ENCODE measurements at places on chromosomes 7 and 10.

GRCh38 chr10:45438466-45439090 lies 64.6 kb downstream of the ALOX5 start:
- DNase-seq: no peak

- no peak for DNase-seq
Observed at GRCh38 chr7:78073609-78074382, 275.2 kb downstream of the PHTF2 start.

DNA sequence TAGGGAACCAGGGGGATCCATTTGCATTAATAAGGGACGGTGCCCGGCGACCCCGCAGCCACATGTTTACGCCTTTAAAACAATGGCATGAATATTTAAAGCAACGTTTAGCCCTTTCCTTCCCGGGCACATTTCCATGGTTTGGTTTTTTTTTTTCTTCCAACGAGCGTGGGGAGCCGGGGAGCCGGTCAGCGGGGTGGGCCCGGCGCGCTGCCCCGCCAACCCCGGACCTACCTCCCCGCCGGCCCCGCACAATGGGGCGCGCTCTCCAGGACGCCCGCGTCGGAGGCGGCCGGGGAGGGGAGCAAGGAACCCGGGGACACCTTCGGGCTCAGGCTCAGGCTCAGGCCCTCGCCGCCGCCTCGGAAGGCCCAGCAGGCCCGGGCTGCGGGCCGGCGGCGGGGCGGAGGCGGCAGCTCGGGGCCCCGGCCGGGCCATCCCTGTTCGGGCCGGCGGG lies 1.0 kb downstream of the SEPHS1 start:
- DNase-seq: peak; percentile 21

- DNase-seq: no peak
Observed at GRCh38 chr10:123303581-123304337, 149.6 kb downstream of the BUB3 start.

GRCh38 chr7:136167991-136168390 lies 190.8 kb upstream of the MTPN start:
- no peak for DNase-seq

- DNase-seq: peak; percentile 93
Observed at GRCh38 chr7:17318146-17318545, 19.7 kb downstream of the AHR start.

DNA sequence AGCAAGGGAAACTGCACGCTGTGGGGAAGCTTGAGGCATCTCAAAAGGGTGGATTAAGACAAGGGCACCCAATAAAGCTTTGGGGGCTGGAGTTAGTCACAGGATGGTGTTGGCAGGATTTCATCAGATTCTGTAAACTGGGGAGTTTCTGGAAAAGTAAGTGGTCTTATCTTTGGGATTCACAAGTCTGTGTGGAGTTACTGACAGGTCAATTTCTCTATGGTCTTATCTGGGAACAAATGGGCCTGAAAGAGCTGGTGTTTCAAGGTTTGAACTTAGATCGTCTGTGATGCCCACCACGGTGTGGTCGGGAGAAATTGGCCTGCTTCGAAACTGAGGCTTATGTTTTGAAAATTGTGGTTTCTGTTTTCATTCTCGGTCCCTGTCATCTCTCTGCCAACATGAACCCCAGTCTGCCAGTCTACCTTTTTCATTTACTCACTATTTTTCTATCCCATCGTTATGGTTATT lies 23.8 kb upstream of the AOAH start:
- peak; percentile 6 for DNase-seq

DNA sequence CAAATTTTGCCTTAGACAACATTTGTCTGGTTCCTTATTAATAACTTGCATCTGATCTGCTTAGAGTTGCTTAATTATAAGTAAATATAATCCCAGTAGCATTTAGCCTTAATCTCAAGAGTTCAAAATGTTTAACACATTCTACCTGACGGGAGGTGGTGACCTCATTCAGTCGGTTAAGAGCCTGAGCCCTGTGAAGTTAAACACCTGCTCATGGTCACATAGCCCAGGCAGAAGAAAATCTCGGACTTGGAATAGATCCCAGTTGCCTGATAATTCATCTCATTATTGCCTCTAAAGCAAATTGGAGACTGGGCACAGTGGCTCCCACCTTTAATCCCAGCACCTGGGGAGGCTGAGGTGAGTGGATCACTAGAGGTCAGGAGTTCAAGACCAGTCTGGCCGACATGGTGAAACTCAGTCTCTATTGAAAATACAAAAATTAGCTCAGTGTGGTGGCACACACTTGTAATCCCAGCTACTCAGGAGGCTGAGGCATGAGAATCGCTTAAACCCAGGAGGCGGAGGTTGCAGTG lies 18.6 kb upstream of the ASCC1 start:
- DNase-seq: no peak

DNA sequence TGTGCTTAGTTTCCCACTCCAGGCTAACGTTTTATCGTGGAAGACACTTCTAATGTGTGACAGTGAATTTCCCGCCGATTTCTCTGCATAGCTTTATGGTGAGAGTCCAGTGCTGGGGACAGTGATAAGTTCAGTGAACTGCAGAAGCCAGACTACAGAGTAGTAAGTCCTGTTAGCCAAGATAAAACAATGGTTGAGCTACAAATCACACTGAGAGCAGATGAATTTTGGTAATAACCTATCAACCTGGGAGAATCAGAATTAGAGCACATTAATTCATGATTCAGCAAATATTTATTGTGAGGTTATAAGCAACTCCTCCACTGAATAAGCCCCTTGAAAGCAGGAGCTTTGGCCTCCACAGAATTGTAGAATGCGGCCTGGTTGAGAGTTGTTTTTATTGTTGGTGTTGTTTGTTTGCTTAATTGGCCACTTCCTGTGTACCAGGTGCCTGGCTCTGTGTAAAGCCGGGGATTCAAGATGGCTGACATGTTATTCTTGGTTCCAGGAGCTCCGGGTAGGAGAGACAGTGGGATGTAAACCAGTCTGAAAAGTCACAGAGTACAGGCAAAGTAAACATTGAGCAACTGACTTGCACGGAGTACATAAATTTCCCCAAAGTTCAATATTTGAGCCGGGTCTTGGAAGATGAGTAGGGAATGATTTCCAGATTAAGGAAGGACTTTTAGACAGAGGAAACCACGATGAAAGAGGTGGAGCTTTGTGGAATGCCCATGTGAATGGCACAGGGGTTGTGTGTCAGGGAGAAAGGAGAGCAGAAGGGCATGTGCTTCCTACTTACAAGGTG lies 112.7 kb downstream of the SNX10 start:
- no peak for DNase-seq

DNA sequence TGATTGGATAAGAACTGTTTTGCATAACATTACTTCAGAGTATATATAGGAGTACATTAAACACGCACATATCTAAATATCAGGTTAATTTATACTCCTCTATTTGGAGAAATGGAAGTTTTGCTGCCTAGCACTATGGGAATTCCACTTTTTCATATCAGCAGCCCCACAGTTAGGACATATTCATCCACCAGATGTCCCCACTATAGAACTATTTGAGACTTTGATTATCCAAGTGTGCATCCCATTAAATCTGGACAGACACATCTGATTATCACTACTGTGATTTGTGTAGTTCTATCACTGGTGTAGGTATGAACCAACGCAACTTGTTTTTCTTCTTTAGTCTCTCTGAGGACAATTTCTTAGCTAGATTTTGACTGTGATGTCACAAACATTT lies 345.7 kb downstream of the THSD7A start:
- peak; percentile 33 for DNase-seq

- no peak for DNase-seq
Observed at GRCh38 chr7:52074912-52075311, 758.3 kb upstream of the COBL start.

GRCh38 chr7:130144312-130145171 lies 60.7 kb downstream of the TMEM209 start:
- DNase-seq: peak; percentile 81

- no peak for DNase-seq
Observed at GRCh38 chr10:112548535-112549276, 101.7 kb downstream of the VTI1A start.

- peak; percentile 95 for DNase-seq
Observed at GRCh38 chr10:43128958-43129706, 9.1 kb upstream of the CSGALNACT2 start.

DNA sequence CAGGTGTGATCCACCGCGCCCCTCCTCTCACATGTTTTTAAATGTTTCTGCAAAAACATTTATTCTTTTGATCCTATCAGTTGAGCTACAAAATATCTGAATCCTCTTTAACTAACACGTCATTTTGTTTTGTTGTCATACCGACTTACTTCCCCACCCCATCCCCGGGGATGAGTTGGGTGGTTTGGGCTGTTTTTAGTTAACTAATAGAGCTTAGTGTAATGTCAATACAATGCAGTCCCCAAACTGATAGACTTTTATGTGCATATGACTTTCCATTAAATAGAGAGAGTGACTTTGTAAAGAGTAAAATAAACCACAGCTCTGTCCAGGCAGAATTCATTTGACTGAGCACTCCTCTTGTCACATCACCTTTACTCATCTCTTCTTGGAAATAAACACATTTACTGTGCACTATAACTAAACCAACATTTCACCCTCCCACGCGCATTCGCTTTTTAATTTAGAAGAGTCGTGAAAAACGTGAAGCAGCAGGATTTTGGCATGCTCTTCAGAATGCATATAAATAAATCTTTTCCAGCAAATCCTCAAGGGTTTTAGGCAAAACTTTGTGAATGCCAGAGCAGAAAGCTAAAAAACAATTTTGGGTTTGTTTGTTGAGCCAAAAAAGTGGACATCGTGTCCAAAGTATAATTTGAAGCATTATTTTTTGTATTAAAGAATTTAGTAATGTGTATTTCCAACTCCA lies 187.4 kb upstream of the MGMT start:
- no peak for DNase-seq

GRCh38 chr7:111012149-111012548 lies 78.8 kb upstream of the LRRN3 start:
- DNase-seq: peak; percentile 58

DNA sequence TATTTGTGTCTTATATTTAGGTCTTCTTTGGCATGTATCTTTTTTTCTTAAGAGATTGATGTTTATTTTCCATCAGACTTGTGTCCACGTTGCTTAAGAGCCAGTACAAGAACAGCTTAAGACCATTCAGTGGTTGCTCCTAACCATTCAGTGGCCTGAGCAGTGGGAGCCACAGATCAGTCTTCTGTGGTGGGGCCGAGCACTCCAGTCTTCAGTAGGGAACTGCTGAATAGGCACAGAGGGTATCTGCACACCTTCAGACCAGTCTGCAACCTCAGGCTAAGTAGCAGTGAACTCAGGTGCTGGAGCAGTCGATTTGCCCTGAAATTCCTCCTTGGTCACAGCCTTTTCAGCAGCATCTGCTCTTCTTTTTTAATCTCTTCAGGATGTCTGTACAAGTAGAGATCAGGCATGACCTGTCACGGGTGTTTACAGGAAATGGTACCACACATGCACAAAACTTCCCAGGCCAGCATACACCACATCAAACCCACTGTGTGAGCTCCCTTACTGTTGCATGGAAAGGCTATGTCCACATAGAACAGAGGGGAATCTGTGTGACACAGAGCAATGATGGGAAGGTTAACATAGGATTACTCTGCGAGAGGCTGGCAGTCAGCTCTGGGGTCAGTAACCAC lies 51.5 kb downstream of the FAM107B start:
- DNase-seq: no peak

DNA sequence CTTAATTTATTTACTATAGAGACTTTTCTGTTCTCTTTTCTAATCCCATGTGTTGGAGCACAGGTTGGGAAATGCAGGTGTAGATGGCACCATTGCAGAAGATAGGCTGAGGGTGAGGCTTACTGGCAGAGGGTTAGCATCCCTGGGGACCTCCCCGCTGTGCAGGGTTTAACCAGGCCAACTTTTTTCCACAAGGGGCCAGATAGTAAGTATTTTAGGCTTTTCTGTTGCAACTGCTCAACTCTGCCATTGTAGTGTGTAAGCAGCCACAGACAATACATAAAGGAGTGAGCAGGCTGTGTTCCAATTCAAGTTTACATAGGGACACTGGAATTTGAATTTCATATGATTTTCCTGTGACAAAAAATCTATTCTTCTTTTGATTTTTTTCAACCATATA lies 34.6 kb upstream of the AOAH start:
- no peak for DNase-seq

GRCh38 chr7:37081436-37081835 lies 357.1 kb upstream of the AOAH start:
- peak; percentile 35 for DNase-seq

DNA sequence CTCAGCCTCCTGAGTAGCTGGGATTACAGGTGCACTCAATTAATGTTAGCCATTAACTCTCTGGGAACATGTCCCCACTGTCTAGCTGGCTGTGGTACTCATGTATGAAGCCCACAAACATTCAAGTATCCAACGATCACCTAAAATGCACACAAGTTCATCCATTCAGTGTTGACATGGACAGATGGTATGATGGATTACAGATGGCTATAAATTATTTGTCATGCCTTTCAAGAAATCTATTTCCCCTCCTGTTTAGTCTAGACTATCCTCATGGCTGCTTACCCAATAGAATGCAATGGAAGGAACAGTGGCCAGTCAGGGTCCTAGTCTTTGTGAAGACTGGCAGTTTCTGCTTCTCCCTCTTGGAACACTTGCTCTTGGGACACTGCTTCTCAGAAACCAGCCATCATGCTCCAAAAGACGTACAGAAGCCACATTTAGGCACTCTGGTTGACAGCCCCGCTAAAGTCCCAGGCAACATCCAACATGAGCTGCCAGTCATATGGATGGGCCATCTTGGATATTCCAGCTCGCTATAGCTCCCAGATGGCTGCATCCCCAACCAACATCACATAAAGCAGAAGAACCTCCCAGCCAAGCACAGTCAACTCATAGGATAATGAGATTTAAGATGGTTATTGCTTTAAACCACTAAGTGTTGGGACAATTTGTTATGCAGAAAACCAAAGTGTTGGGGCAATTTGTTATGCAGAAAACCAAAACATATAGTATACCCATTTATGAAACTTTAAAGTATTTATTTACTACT lies 33.1 kb downstream of the MYL10 start:
- DNase-seq: no peak

DNA sequence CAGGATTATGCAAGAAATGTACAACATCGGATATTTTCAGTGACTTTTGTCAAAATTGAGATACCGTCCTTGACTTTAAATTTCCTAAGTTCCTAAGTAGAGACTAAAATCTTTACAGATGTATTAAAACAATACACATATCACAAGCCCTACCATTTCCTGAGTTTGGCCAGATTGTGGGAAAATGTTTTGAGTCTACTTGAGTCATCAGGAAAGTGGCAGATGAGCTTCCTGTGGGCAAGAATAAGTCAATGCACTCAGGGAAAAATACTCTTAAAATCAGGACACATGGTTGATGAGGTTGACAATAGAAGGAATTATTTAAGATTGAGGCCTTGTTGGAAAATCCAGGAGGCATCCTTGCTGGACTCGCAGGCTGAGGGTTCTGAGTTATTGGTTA lies 162.5 kb downstream of the SNX10 start:
- DNase-seq: peak; percentile 62
